ENCODE measurements at places on chromosomes 16 and 17.
A peak's percentile ranks its signal among the peaks of the same experiment; 100 is the strongest.

DNA sequence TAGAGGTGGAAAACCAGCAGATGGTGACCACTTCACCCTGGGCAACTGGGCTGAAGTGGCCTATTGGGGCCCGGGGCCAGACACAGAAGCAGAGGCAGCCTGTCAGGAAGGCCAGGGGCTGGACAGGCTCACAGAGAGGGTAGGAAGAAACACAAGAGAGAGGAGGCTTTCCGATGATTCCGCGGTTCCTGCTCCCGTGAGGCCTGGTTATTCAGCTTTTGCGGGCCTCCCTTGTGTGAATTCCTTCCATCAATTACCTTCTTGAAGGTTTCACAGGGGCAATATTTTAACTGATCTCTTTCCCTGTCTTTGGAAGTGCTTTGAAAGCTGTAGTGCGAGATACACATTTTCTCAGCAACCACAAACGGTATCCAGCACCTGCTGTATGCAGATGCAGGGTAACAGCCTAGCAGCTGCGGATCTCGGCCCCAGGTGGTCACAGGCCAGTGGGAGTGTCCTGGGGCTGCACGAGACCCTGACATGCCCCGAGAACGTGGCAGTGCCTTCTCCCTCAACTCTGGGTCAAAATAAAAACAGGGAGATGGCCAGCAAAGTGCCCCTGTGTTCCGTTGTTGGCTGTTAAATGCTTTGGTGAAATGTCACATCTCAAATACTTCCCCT lies 11.6 kb upstream of the CMIP start:
- peak; percentile 57 for DNase-seq

- no peak for DNase-seq
These were observed 22.4 kb downstream of the CACNG1 start for GRCh38 chr17:67066717-67067116.

GRCh38 chr16:3009568-3010390 lies 2.9 kb upstream of the CLDN9 start:
- DNase-seq: no peak

- no peak for DNase-seq
These were observed at the start of gene KIF19 for GRCh38 chr17:74325743-74326379. Gene KIF19 (plus strand): TSS chr17:74326226. CDS start chr17:74326350, 124 bp downstream.

- no peak for DNase-seq
These were observed 5.5 kb downstream of the SERPINF1 start for GRCh38 chr17:1767358-1767757.

GRCh38 chr16:14681115-14681514 lies 13.0 kb downstream of the PLA2G10 start:
- DNase-seq: no peak

GRCh38 chr17:17304521-17304985 lies 1.4 kb downstream of the NT5M start:
- no peak for DNase-seq

DNA sequence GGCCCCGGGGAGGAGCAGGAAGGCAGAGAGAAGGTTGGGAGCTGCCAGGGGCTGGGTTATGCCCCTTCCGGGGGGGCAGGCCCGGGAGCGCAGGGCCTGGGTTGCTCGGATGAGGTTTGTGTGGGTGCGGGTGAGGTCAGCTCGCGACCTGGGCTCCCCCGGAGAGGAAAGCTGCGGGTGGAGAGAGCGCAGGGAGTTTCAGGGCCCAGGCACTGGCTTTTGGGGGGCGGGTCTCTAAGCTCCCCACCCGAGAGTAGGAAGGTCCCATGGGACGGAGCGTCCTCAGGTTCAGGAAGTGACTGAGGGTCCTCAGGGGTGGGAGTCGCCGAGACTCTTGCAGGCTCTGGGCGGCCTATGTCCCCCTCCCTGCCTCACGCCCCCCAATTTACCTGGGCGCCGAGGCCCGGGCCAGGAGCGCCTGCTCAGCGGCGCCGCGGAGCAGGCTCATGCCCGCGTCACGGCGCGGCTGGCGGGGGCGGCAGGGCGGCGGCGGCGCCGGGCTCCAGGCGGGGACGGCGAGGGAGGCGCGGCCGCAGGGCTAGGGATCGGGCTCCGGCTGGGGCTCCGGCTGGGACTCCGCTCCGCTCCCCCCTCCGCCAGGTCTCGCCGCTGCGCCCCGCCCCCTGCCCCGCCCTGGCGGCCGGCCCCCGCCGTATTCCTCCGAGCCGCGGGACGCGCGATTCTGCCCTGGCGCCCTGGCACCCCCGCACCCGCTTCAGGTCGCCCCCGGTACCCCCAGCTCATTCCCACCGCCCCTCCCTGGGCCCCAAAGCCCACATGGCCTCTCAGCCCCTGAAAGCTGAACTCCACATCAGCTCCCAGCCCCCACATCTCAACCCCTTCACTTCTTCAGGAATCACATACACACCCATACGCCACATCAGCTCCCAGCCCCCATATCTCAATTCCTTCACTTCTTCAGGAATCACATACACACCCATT lies at the start of gene DOK4:
Gene DOK4, minus strand, starts transcription at position 578 of the 942 bp plus-strand sequence. CDS start 6,986 bp downstream, outside the sequence.
- peak; percentile 60 for DNase-seq

DNA sequence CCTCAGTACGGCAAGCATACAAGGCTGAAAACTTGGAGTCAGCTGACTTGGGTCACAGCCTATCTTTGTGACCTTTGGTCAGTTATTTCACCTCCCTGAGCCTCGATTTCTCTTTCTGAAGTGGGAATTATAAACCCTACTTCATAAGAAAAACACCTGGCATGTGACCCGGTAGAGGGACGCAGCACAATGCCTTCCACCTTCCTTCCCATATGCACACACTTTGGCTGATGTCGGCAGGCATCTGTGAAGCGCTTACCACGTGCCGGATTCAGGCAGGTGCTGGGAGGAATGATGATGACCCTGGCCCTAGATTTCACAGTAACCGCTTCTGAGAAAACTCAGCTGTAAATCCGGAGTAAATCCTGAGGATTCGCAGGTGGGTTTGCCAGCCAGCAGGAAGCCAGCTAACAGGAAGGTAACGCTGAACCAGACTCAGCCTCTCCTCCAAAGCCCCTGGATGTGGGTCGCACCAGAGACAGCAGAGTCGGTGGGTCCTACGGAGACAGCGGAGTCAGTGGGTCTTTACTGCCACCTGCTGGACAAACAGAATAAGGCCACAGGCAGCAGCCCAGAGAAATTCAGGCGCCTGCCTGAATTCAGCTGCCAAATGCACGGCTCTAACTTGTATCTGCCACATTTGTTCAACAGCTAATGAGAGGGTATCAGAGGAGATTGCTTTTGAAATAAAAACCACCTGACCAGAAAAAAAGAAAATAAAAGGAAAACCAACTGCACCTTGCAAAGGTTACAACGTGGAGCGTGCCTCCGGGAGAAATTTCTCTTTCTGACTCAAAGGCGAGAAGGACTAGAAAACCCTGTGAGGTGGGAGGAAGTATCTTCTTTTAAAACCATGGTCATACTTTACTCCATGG lies 16.6 kb downstream of the COPRS start:
- peak; percentile 42 for DNase-seq

DNA sequence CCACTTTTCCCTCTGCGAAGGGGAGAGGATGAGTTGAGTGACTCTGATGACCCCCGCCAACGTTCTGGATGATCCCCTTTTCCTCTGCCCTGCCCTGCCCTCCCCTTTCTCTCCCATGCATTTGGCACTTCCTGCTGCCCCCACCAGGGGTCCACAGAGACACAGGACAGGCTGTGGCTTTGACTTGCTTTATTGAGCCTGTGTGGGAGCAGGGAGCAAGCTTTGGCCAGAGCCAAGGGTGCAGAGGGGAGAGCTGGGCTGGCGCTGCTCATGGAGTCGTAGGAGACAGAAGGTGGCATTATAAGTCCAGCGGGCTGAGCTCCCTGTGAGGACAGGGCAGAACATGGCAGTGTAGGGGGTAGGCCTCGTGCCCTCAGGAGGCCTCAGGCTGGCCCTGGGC lies 1.6 kb downstream of the PPY start:
- no peak for DNase-seq

DNA sequence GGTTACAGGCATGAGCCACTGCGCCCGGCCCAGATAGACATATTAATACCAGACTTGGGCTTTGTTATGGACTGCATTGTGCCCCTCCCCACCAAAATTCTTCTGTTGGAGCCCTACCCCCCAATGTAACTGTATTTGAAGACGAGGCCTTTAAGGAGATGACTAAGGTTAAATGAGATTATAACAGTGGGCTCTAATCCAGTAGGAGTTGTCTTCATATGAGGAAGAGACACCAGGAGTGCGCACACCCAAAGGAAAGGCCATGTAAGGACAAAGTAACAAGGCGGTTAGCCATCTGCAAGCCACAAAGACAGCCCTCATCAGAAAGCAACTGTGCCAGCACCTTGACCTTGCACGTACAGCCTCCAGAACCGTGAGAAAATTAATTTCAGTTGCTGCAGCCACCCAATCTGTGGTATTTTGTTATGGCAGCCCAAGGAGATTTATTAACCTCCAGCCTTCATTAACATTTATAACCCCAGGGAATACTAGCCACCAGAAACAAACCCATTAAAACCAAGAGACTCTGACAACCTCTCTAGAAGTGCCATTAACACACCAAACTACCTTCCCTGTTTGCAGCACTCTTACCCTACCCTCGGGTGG lies 107.6 kb downstream of the TTC19 start:
- DNase-seq: no peak

GRCh38 chr17:35337364-35337763 lies 36.1 kb downstream of the SLFN11 start:
- DNase-seq: no peak

GRCh38 chr17:81961521-81962498 lies 823 bp upstream of the NOTUM start:
- no peak for DNase-seq

All from NCI-H2107 (cell line).